Omental fat pad (tissue), 4 donors: ENCODE measurements at places on chromosomes 4 and X.

DNA sequence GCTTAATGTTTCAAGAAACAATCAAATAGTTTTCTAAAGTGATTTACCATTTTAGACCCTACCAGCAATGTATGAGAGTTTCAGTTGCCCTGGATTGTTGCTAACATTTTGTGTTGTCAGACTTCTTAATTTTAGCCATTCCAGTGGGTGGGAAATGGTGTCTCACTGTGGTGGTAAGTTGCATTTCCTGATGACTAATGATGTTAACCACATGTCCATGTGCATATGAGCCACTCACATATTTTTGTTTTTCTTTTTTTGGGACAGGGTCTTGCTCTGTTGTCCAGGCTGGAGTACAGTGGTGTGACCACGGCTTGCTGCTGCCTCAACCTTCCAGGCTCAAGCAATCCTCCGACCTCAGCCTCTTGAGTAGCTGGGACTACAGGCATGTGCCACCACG is 48.3 kb downstream of the MED28 start:
- no peak for DNase-seq

DNA sequence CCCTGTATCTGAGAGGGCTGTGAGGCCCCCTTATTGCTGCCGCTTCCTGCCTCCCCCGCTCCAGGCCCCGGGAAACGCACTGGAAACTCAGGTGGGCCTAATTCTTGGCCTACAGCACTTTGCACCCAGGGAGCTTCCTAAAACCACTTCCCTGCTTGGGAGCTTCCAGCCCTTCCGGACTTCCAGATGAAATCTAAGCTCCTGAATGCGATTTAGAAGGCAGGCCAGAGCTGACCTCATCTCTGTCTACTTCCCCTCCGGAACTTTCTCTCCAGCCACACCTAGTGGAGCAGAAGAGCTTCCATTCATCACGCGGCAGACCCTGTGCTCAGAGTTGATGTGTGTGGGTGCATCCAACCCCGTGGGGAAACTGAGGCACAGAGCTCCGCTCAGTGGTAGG is 84.2 kb downstream of the SORCS2 start:
- DNase-seq: no peak

- DNase-seq: no peak
Measured at GRCh38 chrX:98207947-98208346, 1324.2 kb downstream of the RPA4 start.

DNA sequence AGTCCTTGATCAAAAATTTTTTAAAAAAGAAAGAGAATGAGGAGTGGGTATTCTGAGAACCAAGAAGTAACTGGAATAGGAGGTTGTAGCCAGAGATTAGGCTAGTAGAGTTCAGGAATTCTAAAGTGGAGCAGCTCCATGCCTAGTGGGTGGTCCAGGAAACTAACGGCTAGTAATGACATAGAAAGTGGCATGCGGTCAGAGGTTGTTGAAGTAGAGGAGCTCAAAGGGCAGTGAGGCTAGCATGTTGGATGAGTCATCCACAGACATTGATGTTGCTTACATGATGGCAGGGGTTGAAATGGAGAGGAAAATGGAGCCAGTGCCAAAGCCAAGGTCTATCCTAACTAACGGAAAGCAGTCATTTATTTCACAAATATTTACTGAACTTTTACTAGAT is 42.1 kb downstream of the TEX13B start:
- no peak for DNase-seq

DNA sequence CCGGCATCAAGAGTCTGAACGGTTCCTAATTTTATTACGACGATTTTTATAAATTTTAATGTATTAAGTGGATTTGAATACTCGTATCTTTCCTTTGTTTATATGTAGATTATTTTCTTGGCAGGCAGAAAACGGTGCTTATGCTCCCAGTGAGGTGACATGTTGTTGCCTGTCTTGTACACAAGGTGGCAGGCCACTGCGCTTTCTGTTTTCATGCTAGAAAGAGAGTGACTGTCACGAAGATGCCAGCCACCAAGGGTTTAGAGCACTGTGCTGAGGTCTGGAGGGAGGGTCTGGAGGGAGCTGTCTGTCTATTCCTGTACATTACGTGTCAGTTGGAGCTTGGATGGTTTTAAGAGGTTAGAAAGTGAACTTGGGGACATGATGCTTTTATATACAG is 87.7 kb downstream of the SHROOM2 start:
- no peak for DNase-seq

DNA sequence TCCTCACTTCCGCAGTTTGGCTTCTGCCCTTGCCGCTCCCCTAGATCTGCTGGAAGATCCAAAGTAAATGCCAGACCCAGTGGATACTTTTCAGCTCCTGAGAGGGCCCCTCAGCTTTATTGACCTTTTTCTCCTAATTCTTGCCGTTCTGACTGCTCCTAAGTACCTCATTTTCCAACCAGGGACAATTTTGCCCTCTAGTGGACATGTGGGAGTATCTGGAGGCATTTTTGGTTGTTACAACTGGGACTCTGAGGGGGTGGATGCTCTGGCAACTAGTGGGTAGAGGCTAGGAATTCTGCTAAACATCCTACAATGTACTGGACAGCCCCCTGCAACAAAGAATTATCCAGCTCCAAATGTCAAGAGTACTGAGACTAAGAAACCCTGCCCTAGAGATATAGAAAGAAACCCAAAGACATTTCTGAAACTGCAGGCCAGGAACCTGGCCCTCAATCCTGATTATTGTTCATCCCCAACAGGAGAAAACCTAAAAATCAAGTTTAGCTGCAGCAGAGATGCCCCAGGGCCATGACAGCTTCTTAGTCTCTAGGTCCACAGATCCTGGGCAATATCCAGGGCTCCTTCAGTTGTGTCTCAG is 3.4 kb downstream of the TEX13B start:
- no peak for DNase-seq

DNA sequence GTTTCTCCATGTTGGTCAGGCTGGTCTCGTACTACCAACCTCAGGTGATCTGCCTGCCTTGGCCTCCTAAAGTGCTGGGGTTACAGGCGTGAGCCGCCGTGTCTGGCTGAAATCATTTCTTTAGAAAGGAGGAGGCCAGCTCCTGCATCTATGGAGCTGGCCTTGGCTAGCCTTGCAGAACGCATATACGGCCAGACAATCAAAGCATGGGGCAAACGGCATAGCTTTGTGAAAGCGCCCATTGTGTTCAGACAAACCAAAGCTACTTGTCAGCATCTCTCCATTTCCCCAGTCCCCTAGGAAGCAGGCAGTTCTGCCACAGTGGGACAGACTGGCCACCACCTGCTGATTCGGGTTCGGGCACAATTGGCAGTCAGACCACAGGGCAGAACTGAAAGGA is 48.9 kb upstream of the IQSEC2 start:
- no peak for DNase-seq

GRCh38 chrX:19372547-19373331 is 29.0 kb downstream of the PDHA1 start:
- DNase-seq: no peak

DNA sequence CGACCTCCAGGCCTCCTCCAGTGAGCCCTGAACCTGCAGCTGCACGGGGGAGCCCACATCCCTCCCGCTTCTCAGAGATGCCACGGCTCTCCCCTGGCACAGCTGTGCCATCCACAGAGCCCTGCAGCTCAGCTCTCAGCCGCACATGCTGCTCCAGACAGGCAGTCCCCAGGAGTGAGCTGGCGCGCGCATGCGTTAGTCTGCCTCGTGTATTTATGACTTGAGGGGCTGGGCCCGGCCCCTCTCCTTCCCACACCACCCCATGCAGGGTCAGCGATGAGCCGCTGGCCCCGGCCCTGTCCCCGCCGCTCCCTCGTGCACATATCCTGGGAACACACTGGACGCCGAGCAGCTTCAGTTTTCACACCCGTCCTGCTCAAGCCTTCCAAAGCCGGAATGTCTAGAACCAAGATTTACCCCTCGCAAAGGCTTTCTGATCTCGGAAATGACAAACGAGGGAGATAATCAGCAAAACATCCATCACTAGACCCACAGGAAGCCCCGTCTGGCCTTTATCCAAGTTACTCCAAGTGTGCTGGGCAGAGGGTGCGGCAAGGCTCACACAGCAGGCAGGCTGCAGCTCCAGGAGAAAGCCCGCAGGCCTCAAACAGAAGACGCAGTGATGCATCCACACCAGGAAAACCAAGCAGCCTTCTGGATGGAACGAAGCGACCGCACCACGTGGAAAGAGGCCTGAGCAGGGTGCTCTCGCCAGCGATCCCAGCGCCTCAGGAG is 24.3 kb downstream of the GAK start:
- no peak for DNase-seq

GRCh38 chr4:129043523-129043922 is 49.8 kb downstream of the SCLT1 start:
- DNase-seq: no peak

- DNase-seq: no peak
Measured at GRCh38 chr4:149031399-149031798, 589.2 kb upstream of the NR3C2 start.

GRCh38 chr4:177100307-177100706 is 209.4 kb upstream of the NEIL3 start:
- DNase-seq: no peak

- no peak for DNase-seq
Measured at GRCh38 chr4:74339501-74339900, 25.4 kb upstream of the EREG start.

DNA sequence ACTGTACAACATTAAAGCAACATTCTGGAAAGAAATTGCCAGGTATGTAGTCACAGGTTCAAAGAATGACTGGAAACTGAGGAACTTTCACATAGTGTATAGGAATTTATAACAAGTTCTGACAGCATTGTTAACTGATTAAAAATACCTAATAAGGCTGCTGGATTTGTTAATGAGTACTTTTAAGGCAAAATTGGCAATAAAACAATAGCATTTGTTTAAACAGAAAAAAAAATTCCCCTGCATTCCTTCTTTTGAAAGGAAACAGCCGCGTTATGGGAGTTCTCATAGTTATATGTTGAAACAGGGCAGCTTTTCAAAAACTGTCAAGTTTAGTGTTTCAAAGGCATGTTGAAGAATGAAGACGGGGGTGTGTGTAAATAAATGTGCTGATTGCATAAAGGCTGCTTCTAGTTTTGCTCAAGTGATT is 282.5 kb upstream of the FAT1 start:
- DNase-seq: no peak

GRCh38 chrX:150768580-150769190 is 75.5 kb downstream of the MTMR1 start:
- DNase-seq: no peak

GRCh38 chr4:187309456-187309855 is 585.8 kb upstream of the FAT1 start:
- no peak for DNase-seq

GRCh38 chr4:114599903-114600552 is 1.4 kb downstream of the UGT8 start:
- DNase-seq: no peak

- no peak for DNase-seq
Measured at GRCh38 chr4:53088152-53088551, 226.0 kb downstream of the RASL11B start.

GRCh38 chrX:140132937-140133336 is 167.6 kb upstream of the CXorf66 start:
- DNase-seq: no peak

DNA sequence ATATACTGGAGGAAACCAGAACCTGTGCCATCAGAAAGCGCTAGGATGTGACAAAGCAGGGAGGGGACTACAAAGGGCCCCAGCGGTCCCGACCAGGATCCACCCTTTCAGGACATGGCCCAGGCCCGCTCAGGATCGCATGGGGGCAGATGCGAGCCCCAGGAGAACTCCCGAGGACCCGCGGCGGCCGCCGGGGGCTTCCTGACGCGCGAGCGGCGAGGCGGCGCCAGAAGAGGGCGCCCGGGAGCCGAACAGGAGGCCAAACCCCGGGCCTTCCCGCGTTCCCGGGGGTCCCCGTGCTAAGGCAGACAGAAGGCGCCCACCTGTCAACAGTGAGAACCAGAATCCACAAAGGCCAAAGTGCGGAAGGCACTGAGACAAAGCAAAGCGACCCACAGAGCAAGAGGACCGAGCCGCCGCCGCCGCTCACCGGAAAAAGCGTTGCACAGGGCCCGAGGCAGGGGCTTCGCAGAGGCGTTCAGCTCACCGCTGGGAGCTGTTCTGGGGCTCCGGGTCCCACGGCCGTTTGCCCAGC is 7.3 kb upstream of the OPN1LW start:
- peak; percentile 46 for DNase-seq
